NCI-H2227 treated with DMSO at 0.1 percent for 48 hours (cell line): ENCODE measurements at places on chromosomes 5 and 9.

DNA sequence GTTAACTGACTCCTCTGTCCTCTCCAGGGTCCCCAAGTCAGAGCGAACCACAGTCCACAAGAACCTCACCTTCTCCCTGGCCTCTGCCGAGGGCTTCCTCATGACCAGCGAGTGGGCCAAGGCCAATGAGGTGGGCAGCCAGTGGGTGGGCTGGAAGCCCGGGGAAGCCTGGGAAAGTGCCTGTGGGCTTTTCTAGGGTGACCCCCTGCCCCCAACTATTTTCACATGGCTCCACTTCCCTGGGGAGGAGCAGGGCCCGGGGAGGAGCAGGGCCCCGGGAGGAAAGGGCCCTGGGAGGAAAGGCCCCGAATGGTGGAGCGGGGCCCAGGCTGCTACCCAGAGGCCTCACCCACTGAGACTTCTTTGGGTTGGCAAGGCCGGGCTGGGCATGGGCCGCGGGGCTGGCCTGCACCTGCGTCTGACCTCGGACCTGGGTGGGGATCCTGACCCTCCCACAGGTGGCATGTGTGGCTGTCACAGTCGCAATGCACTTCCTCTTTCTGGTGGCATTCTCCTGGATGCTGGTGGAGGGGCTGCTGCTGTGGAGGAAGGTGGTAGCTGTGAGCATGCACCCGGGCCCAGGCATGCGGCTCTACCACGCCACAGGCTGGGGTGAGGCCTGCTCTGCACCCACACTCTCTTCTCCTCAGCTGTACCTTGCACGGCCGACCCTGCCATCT is 17.9 kb downstream of the ADGRD2 start:
- no peak for DNase-seq

GRCh38 chr9:110923601-110924000 is 114.7 kb downstream of the LPAR1 start:
- no peak for DNase-seq

- DNase-seq = no peak
Measured at GRCh38 chr5:158563760-158564390, 535.8 kb downstream of the EBF1 start.

DNA sequence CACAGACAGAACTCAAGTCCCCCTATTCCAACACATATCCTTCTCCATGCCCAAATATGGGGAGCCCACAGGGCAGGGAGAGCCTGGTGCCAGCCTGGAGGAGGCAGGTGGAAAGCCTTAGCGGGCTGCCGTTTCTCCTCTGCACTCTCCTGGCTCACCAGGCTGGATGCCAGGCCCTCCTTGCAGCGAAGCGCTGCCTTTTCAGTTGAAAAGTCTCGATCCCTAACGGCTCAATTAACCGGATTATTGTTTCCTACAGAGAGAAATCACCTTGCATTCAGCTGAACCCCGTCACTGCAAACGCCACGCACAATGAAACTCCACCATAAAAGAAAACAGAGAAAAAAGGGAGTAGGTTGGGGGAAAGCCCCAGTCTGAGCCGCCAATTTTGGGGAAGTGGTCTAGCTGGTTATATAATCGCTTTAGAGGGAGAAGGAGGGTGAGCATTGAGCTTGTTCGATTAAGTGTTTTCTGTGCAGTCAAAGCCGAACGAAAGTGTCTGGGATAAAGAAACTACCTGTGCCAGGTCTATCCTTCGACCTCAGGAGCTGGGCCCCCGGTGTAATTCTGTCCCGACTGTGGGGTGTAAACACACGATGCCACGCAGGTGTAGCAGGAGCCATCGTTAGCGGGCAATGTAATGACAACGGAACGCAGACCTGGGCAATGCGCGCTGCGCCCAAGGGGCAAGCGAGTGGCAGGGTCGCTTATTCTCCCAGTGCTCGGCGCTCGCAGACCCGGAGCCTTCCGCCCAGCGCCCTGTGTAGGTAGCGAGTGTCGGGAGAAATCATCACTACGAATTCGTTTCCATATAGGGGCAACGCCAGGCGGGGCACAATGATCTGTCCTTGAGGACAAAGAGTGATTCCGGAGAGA is 3.8 kb downstream of the BARHL1 start:
- DNase-seq = no peak

- no peak for DNase-seq
Measured at GRCh38 chr5:148177207-148177606, 8.9 kb downstream of the SPINK14 start.

DNA sequence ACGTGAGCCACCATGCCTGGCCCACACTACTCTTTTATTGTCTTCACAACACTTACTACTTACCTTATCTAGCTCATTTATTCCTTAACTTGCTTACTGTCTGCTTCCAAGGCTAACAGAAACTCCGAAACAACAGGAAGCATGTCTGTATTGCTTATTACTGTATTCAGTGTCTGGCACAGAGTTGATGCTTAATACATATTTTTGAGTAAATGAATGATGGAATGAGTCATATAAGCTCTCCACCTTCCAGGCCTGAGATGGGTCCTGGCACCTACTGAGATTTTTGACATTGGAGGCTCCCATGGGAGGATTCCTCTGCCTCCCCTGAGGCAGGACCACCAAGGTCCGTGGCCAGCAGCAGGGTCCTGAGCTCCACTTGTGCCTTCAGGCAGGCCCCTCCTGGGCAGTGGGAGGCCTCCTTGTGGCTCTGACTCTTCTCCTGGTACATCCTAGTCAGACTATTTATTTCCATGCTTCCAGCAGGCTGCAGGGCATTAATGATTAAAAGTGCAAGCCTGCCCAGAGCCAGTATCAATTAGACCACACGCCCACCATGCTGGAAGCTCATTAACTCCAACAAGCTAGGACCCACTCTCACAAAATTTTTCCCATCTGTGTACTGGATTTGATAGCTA is 76.5 kb upstream of the CTNNA1 start:
- no peak for DNase-seq

GRCh38 chr5:164784230-164784629 is 1278.8 kb downstream of the MAT2B start:
- no peak for DNase-seq

DNA sequence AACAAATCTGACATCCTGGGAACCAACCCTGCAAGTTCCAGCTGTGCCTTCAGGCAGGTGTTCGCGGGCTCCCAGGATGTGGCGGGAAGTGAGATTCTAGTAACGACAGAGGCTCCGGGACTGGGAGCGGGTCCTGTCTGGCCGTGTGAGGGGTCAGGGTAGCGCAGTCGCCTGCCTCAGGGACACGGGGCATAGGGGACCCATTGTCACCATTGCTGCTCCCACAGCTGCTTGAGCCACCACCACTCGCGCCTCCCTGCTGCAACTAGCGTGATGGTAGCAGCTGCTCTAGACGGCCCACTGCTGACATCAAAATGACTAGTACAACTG is 468.5 kb downstream of the CDH9 start:
- no peak for DNase-seq

- no peak for DNase-seq
Measured at GRCh38 chr5:168612996-168613395, 33.8 kb upstream of the PANK3 start.

- DNase-seq = no peak
Measured at GRCh38 chr5:178793151-178793550, 62.7 kb upstream of the ZNF354A start.

- no peak for DNase-seq
Measured at GRCh38 chr5:36770125-36770524, 106.4 kb upstream of the NIPBL start.

- DNase-seq = no peak
Measured at GRCh38 chr5:89297066-89297465, 414.1 kb upstream of the MEF2C start.

DNA sequence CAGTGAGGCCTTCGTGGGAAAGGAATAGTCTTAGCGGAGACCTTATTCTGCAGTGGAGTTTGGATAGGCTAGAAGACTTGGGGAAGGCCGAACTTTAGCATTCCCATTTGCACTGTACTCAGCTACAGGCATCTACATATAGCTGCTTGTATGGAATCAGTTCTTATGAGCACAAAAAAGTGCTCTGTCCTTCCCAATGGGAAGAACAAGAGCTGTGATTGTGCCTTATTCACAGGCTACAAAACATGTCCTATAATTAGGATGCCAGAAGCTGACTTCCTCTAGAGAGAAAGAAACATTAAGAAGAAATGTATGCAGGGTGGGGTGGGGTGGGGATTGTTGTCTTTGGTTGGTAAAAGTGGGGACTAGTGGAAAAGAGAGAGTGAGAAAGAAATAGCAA is 154.7 kb downstream of the ATP10B start:
- DNase-seq = no peak

- DNase-seq = no peak
Measured at GRCh38 chr9:131361202-131361833, 32.6 kb upstream of the PRRC2B start.

DNA sequence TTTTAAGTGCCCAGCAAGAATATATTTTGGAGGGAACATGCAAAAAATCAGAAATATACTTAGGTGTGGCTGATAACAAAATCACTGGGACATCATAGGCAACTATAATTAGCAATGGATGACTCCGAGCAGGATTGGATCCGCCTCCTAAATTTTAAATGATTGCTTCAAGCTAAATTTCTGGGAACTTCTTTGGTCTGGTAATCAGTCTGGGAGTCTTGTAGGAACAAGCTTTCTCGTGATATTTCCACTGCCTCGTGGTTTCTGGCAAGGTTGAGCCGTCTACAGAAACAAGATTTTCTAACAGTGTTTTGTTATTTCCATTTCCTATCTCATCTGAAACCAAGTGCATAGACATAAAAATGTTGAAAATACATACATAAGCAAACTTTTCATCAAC is 232.6 kb downstream of the BNC2 start:
- no peak for DNase-seq

DNA sequence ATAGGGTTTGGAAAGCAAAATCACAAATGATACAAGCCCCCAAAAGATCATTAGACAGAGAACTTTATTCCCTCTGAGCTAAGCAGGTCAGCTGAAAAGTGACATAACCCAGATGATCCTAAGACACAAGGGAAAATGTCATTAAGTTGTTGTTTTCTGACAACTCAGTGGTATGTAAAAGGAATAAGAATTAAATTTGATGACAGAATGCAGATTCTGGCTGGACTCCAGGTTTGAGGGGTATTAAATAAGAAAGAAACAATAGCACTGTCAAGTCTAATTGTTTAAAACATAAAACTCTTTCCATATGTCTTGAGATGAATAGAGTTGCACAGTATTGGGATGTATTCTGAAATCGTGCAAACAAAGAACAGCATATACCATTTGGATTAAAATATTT is 429.9 kb downstream of the CAAP1 start:
- no peak for DNase-seq

DNA sequence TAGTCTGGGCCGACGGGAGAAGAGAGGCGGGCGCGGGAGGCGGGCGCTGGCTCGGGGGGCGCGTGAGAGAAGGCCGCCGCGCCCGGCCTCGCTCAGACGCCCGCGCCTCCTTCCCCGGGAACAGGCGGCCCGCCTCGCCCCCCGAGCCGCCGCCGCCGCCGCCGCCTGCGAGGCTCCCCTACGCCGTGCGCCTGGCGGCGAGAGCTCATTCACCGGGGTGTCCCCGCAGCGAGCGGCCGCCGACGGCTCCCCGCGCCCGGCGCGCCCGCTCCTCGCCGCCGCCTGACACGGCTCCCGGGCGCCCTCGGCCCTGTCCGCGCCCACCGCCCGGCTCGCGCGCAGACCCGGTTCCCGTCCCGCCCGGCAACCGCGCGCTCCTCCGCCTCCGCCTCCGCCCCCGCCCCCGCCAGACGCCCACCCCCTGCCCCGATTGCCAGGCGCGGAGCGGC is at the start of gene GNAQ:
GNAQ (minus strand) TSS at position 368 of the 449 bp plus-strand sequence. CDS start 576 bp downstream, outside the sequence.
- no peak for DNase-seq

DNA sequence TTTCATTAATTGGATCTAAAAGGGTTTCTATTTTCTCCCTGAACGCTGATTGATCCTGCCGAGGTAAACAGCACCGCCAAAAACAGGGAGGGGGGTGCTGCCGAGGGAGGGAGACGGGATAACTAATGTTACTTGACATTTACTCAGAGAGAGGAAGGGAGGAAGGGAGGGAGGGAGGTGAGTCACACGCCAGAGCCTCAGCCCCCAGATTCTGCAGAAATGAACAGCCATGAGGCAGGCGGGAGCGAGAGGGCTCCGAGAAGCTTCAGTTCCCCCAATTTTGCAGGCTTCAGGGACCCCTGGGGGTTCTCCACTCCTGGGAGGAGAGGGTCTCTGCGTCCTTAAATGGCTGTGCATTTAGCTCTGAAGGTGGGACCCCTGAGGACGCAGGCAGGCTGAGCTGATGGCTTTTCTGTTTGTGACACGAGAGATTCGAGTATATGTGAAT is 59.1 kb upstream of the IER5L start:
- DNase-seq = no peak

- no peak for DNase-seq
Measured at GRCh38 chr5:136819526-136820302, 454.4 kb upstream of the TRPC7 start.

DNA sequence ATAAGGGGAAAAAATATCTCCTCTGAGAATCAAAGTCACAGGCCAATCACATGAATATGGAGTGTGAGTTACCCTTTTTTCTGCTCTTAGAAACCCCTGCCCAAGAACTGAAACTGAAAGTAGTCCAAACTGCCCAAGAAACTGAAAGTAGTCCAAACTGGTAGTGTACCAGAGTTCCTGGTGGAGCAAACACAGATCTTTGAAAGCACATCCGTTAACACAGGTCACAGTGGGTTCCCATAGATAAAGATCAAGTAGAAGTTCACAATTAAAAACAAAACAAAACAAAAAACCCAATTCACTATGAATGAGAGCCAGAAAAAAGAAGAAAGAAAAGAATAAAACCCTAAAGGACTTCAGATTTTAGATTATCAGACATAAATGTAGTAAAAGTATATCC is 332.4 kb upstream of the EFNA5 start:
- DNase-seq = no peak

GRCh38 chr9:751137-752051 is 90.1 kb upstream of the DMRT1 start:
- DNase-seq = no peak

DNA sequence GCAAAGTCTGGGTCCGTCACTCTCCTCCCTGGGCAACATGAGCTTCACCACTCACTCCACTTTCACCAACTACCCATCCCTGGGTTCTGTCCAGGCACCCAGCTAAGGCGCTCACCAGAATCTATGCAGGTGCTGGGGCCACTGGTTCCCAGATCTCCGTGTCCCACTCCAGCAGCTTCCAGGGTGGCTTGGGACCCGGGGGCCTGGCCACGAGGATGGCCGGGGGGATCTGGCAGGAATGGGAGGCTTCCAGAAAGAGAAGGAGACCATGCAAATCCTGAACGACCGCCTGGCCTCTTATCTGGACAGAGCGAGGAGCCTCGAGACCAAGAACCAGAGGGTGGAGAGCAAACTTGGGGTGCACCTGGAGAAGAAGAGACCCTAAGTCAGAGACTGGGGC is 1611.0 kb upstream of the ACO1 start:
- DNase-seq = no peak
